ENCODE measurements at places on chromosomes 3 and 15. TPM values are rescaled to one million over a fixed set of nuclear protein-coding genes. Genes with fewer than 3 reads are reported as not detected.

DNA sequence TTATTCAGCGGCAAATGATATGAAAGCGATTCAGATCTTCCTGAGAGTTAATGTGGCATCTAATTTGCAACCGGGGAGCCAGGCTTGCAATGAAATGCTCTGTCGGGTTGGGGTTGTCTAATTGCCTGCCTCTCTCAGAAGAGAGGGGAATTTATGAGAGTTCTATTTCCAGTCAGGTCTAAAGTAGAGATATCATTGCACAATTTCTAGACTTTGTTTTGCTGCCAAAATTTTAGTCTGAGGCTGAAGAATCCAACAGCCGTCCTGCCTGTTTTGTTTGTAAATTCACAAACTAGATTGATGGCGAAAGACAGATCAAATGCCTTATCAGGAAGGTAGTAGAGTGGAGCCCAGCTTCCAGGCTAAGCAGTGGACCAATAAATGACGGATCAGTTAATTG lies 610 bp downstream of the LIPC start:
- DNase-seq, result no peak

Gene SCG3
- polyA plus RNA-seq, result not detected

DNA sequence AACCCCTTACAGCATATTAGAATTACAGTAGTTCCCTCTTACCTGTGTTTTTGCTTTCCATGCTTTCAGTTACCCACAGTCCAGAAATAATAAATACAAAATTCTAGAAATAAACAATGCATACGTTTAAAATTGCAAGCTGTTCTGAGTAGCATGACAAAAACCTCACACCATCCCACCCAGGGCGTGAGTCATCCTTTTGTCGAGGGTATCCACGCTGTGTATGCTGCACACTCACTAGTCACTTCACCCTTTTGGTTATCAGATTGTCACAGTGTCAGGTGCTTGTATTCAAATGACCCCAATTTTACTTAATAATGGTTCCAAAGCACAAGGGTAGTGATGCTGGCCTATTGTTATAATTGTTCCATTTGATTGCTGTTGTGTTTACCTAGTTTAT lies 72.5 kb upstream of the P3H2 start:
- no peak for DNase-seq

DNA sequence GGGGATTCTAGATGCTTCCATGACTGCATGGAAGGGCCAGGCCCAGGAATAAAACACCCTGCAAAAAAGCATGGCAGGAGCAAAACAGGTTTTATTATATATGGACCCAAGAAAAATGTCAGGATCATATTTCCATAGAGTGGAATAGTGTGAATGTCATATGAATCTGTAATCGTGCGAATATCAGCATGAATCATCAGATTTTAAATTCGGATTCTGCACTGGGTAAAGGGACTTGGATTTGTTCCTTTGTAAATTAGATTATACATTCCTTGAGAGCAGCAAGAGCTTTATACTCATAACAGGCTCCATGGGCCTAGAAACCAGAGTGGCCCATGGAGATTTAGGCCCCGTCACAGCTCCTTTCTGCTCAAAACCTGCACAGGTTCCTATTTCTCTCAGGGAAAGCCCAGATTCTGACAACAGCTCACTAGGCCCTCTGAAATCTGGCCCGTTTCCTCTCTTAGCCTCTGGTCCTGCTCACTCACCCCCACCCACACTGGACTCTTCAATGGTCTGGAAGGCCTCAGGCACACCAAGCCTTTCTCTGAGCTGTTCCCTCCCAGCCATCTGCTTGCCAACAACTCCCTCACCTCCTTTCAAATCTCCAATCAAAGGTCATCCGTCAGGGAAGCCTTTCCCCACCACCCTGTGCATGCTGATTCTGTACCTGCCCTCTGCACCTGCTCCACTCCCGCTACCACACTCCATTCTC lies 76.0 kb downstream of the FEM1B start:
- DNase-seq, result no peak
